ENCODE measurements at places on chromosomes 16 and 17.

DNA sequence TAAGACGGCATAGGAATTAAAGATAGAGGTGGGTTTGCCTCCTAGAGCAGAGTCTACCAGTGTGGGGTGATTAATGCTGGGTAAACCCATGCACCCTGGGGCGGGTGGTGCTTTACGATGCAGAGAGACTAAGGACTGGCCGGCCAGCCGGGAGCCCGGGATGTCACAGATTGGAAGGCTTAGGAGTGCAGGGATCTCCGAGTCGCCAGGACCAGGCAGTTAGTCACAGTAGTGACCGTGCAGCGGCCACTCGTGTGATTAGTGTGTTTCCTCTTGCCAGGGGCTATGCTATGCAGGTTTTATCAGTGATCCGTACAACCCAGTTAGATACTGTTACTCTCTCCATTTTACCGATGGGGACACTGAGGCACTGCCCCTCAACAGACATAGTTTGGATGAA lies 10.4 kb downstream of the CMIP start:
- DNase-seq = no peak

DNA sequence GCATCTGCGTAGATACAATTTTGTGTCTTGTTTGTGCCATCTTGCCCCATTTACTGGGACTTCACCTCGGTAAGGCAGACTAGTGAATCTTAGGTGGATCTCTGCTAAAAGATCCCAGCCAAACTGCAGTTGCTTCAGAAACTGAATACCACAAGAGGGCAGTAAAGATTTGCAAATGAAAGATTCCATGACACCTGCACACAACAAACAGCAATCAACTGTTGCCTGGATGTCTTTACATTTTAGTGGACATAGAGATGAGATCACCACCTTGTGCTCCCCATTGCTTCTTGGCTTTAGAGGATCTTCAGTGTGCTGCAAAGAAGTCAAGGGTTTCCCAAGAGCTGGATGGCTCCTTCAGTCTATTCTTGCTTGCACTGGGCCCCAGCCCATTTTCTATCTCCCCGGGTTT lies 119.2 kb upstream of the CACNG5 start:
- DNase-seq = peak; percentile 66

- DNase-seq = no peak
Measured at GRCh38 chr17:39484178-39484577, 22.9 kb downstream of the CDK12 start.

DNA sequence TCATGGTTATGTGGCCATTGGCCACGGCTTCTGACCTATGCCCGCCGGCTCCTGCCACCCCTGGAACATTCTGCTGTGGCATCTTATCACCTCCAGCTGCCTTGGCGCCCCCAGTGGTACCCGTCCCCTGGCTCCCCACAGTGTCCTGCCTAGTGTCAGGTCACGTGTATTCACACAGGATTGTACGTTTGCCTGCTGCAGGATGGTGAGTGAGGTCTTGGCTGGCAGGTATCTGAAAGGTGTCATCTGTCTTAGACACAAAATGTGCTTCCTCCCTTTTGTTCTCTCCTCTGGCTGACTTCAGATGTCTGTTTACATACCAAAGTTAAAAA lies 24.9 kb downstream of the DBNDD1 start:
- DNase-seq = no peak

GRCh38 chr17:2547176-2547575 lies 35.5 kb upstream of the METTL16 start:
- DNase-seq = peak; percentile 34

- no peak for DNase-seq
Measured at GRCh38 chr17:40564195-40564882, 933 bp downstream of the CCR7 start.
